ENCODE measurements at places on chromosomes 1 and 21.

- no peak for DNase-seq
Observed at GRCh38 chr21:45264146-45264911, 23.4 kb downstream of the POFUT2 start.

GRCh38 chr1:202956969-202957368, 1.1 kb downstream of the ADIPOR1 start:
- DNase-seq = no peak

- DNase-seq = no peak
Observed at GRCh38 chr1:8381618-8382017, 63.7 kb downstream of the SLC45A1 start.

DNA sequence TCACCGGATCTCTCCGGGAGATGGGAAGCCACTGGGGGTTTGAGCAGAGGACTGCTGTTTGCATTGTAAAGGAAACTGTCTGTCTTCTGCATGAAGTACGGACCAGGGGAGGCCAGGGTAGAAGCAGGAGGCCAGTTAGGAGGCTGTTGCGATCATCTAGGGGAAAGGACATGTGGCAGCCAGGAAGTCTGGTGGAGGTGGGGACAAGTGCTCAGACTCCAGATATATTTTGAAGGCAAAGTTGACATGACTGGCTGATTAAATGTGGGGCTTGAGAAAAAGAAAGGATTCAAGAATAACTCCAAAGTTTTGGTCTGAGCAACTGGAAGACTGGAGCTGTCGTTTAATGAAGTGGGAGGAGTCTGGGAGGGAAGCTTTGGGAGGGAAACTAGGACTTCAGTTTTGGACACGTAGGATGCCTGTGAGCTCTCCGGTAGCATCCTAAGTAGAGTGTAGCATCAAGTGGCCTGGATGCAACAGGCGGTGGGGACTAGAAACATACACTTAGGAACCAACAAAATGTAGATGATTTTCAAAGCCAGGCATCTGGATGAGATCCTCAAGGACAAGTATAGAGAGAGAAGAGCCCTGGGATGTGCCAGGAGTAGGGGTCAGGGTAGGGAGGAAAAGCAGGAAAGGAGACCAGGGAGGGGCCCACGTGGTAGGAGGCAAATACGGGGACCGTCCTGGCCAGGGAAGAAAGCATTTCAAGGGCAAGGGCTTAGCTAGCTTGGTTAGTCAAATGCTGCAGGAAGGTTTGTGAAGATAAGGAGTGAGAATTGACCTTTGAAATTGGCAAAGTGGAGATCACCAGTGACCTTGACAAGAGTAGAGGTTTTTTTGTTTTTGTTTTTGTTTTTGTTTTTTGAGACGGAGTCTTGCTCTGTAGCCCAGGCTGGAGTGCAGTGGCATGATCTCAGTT, 3.7 kb upstream of the C1orf210 start:
- DNase-seq = no peak

DNA sequence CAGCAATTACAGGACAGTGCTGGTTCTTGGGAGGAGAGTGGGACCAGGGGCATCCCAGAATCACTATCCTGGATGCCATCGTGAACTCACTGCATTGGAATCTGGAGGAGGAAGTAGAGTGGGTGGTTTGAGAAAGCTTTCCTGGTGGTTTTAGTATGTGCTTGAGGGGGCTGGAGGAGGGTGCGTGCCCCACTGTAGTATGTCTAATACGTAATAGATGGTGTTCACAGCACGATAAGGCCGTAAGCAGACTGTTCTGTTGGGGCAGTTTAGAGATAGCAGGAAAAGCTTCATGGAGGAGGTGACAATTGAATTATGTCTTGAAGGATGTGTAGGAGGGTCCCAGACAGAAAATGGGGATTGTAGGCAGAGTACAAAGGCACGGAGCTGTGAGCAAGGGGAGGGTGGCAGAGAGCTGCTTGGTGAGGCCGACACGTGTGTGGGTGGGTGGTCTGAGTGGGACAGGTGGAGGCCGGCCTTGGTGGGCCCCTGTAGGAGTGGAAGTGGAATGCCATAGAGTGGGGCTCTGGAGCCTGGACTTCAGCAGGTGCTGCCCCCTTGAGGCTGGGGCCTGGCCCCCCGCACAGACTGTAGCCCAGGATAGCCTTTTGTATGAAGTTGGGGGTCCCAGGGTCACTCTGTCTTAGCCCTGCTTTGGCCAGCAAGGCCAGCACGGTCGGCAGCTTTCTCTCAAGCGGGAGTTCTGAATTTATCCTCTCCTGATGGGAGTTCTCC, 37.0 kb downstream of the IL6R start:
- DNase-seq = no peak

Measured in NCI-H2029 (cell line).